Stimulated activated CD8-positive, alpha-beta memory T cell treated with anti-CD3 and anti-CD28 coated beads, Interleukin-15, amount 100 ng/mL, for 48 hours (primary cell): ENCODE measurements at places on chromosomes 6 and 20.

DNA sequence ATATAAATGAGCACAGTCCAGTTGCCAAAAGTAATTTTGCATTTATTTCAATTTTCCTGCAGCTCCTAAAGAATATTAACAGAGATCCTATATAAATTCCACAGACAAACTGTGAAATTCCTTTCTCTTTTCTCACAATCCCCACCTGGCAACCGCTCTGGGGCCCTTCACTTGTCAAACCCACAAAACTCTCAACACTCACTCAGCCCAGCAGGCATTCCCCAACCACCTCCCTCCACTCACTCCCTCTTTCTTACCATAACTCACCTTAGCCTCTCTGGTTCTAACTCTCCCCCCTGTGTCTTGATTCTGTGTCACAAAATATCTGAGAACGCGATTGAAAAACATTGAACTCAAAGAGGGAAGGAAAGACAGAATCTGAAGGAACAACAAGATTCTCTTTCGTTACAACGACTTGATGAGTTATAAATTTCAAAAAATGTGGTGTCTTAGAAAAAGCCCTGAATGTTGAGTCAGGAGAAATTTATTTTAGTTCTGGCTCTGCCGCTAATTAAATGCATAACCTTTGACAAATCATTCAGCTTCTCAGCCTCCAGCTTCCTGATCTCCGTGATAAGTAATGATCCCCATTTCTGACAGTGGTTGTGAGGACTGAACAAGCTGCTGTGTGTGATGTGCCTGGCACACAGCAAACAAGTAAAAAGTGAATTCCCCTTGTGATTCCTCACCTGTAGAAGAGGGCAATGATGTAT lies 87.9 kb downstream of the UNC5CL start:
- DNase-seq: no peak

GRCh38 chr20:24838546-24839535 lies 110.2 kb upstream of the CST7 start:
- DNase-seq: no peak

DNA sequence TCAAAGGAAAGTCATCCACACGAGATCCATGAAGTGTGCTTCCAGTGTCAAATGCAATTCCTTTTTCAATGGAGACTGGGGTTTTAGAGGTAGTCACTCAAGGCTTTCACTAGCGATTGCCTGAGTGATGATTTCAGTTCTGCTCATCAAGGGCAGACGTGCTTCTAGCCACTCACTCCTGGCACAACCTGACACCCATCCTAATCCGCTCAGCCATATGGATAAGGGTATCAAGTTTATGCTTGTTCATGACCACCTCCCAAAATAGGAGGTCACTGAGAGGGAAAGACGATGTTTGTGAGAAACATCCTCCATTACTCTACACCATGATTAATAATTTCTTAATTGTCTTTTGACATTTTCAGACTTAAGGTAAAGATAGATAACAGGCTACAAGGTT lies 91.3 kb upstream of the HEY2 start:
- DNase-seq: no peak

GRCh38 chr6:42740725-42741124 lies 5.2 kb downstream of the TBCC start:
- DNase-seq: no peak

DNA sequence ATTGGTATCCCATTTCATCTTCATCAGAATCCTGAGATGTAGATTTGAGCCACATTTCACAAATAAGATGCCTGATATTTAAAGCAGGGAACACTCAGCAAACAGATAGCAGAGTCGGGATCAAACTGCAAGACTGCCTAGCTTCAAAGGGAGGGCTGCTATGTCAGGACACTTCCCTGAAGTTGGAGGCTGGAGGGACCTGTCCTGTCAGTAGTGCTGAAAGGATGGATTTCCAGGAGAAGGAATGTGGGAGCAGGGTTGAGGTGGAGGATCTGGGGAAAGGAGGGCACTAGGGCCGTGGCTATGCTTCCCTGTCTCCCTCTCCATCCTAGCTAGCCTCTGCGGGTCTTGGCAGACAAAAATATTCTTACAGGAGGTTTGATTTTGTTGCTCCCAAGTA lies 32.2 kb downstream of the COX4I2 start:
- no peak for DNase-seq

DNA sequence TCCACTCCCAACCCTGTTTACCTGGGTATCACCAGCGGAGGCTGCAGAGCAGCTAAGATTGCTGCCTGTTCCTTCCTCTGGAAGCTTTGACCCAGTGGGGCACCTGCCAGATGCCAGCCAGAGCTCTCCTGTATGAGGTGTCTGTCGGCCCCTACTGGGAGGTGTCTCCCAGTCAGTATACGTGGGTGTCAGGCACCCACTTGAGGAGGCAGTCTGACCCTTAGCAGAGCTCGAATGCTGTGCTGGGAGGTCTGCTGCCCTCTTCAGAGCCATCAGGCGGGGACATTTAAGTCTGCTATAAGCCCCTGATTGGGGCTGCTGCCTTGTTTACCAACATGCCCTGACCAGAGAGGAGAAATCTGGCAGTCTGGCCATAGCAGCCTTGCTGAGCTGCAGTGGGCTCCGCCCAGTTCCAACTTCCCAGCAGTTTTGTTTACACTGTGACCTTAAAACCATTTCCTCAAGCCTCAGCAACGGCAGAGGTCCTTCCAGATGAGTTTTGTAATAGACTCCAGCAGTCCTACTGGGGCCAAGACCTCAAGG lies 2.8 kb downstream of the RAET1E start:
- DNase-seq: no peak

- DNase-seq: no peak
These were observed 134.4 kb upstream of the TOP1 start for GRCh38 chr20:40894237-40894630.

- no peak for DNase-seq
These were observed 749.7 kb downstream of the MAFB start for GRCh38 chr20:39939241-39939865.

DNA sequence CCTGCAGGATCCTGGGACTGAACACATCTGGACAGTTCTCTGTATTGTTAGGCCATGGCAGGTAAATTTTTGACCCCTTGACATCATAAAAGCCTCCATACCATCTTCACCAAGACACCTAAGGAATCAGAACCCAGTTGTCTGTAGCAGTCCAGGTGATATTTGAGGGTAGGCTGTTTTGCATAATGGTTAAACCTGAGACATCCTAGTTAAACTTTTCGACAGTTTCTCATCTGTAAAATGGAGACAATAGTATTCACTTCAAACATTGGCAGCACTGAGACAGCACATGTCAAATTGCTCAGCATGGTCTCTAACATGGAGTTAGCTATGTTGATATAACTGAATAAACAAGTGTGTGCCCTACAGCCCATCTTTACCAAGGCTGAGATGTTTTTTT lies 24.8 kb downstream of the C6orf62 start:
- DNase-seq: no peak

DNA sequence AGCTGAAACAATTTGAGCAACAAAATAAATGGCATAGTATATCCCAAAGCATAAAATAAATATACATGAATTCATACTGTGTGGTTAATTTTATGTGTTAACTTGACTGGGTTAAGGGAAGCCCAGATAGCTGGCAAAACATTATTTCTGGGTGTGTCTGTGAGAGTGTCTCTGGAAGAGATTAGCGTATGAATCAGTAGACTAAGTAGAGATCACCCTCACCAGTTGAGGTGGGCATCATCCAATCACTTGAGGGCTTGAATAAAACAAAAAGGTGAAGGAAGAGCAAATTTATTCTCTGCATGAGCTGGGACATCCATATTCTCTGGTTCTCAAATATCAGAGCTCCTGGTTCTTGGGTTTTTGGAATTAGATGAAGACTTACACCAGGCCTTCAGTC lies 17.9 kb downstream of the SLC22A16 start:
- DNase-seq: no peak

DNA sequence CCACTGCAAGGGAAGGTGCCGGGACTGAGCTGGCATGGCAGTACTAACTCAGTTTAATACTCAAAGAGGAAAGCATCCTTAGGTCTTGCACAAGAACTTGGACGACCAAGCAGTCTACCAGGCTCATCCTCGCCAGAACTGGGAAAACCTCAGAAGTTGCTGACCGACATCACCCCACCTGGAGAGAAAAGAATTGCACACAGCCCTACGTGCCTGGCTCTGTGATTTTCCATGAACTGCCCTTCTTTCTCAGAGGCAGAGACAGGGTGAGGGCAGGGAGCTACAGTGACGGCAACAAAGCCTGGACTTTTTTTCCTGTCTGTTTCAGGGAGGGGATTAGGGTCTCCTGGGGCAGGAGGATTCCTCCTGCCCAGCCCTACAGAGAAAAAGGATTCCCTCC lies 8.0 kb downstream of the JAG1 start:
- DNase-seq: no peak
